ENCODE measurements at places on chromosomes 6 and 20.

- no peak for DNase-seq
These were observed 415.6 kb upstream of the BTBD3 start for GRCh38 chr20:11502061-11502460.

- DNase-seq: no peak
These were observed 32.7 kb downstream of the CEBPB start for GRCh38 chr20:50223039-50224005.

DNA sequence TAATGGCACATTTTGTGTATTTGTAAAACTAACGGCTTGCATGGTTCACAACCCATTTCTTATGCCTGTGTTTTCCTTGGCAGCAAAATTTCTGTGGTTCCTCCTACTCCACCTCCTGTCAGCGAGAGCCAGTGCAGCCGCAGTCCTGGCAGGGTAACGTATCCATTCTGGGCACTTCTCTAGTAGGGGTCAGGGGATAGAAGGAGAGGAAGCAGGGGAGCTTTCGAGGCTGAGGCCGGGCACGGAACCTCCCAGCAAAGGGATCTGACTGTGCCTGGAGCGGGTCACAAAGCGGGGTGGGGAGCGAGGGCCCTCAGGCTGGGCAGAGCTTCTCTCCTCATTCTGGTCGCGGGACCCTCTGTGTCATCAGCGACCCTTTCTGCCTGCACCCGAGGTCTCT lies 58.4 kb downstream of the SYTL3 start:
- no peak for DNase-seq

DNA sequence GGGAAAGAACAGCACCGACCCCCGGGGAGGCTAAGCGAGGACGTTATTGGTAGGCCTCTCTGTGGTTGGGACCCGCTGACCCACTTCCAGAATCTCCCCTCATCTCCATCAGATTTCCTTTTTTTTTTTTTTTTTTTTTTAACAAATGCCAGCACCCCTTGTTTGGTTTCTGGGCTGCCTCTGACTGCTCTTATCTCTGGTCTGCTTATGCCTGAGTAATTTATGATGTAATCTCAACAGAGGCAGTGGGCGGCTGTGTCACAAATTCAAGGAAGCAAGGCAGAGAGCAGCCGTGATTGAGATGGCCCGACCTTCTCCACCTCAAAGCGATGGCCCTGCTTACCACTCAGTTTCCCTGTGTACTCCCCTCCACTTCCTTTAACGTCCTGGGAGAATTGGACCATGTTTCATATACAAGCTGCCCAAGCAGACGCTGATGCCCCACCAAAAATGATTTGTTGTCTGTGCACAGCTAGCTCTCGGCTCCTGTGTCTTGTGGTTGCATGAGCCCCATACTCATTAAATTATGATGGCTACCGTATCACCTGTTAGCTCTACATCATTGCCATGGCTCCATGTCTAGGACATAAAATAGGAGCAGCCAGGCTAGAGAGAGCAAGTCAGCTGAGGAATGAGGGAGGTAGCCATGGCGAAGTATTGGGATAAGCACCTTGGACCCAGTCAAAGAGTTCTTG lies 98.1 kb downstream of the ZNF217 start:
- no peak for DNase-seq

- peak; percentile 78 for DNase-seq
These were observed 447.0 kb downstream of the LMBRD1 start for GRCh38 chr6:69349771-69350170.

GRCh38 chr20:9978397-9979004 lies 56.3 kb upstream of the ANKEF1 start:
- peak; percentile 80 for DNase-seq

- no peak for DNase-seq
These were observed 41.3 kb downstream of the KIAA1755 start for GRCh38 chr20:38219006-38219950.

DNA sequence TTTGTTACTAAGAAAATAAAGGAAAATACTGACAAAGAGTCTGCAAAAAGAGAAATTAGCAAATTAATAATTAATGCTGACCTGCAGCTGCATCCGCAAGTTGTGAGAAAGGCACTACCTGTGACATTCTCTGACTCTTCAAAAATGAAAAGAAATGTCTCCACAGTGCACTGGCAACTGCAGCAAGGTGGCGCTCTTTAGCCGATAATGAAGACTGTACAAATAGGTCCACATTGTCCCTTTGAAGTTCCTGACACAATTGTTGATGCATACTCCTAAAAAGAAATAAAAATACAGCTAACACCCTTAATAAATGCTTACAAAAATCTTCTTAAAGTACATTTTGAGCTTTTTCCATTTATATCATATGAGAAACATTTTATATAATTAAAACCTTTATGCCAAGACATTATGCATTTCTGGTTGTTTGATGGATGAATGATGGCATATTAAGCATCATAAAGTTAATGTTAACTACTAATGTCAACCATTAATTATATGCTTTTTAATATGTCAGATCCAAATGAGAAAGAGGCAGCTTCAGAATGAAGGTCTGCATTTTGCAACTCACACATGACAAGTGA lies 96.5 kb downstream of the MMS22L start:
- peak; percentile 73 for DNase-seq

DNA sequence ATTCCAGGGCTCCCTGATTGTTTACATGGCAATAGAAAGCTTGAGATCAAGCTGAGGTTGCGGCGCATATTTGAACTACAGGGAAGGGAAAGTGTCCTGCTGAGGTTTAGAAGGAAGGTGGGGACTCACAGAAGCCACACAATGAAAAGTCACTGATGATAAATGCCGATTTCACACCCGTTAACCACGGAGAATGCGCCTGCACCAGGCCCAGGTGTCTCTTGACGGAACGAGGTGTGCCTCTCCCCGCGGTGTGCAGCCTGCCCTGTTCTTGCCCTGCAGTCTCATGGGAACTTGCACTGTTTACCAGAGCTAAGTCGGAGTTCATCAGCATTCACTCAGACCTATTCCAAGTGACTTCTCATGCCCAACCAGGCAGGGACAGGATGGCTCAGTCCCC lies 90.3 kb downstream of the LY86 start:
- no peak for DNase-seq

DNA sequence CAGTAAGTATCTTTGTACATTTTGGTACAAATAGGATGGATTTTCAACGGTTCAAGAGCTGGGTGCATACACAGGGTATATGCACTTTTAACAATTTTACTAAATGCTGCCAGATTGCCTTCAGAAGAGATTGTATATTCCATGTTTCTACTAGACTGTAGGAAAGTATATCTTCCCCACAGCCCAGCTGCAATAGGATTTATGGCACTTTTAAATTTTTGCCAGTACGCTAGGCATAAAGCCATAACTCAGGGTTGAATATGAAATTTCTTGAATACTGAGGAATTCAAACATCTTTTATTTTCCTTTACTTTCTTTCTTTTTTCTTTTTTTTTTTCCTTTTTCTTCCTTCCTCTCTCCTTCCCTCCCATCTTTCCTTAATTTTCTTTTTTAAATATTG lies 78.7 kb upstream of the SULF2 start:
- no peak for DNase-seq

- DNase-seq: no peak
These were observed 20.0 kb upstream of the PLN start for GRCh38 chr6:118528129-118528528.

DNA sequence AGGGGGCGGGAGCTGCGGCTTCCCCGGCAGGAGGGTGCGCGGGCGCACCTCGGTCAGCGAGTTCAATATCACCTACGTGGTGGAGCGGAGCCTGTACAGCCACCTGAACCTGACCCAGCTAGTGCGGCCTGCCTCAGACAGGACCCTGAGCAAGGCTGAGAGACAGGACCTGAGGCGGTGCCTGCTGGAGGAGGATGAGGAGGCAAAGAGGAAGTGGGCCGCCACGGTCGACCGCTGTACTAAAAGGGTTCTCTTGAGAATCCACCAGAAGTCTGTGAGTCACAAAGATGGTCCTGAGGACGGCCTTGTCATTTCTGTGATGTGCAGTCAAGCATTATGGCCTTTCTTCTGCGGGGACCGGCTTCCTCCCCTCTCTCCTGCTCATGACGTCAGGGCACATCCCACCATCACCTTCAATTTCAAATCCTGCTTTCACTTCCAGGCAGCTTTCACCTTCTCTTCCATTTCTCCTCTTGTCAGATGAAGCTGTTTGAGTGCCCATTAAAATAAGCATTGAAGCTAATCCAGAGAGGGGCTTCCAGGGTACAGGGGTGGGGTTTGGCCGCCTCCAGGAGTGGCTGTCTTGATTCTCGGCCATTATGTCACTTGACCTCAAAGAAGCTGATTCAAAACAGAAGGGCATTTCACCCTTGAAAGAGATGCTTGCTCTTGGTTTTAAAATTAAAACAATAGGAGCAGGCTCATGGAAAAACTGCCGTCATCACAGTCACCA lies 177.6 kb downstream of the SASH1 start:
- DNase-seq: no peak

DNA sequence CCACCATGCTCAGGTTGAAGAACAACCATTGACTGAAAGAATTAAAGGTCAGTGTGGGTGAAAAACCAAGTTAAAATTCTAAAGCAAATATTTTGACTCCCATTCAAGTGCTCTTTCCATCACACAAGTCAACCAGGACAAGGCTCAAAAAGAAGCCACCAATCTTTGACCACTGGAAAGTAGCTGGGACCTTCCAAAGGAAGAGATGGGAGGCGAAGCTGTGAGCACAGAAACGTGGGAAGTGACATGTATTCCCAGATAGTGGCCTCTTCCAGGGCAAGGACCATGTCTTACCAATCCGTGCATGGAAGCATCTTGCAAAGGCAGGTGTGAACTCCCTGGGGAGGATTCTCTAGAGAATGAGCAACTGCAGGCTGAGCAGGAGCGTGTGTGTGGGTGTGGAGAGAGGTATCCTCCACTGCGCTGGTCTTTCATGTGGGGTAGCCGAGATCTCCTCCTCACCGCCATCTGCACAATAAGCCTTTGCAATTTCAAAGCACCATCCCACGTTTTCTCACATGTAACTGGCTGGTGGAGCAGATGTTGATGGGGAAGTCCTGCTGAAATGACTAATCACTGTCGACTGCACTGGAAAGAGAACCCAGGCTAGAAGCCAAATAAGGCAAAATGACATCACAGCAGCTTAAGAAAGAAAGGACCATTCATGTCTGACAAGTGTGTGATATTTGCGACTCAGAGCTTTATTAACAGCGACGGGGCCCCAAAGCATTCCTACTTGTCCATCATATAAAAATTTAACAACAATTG lies 189.4 kb upstream of the RREB1 start:
- no peak for DNase-seq

- no peak for DNase-seq
These were observed 74.3 kb upstream of the SLCO4A1 start for GRCh38 chr20:62568045-62568389.

GRCh38 chr20:62921119-62921687 lies 5.1 kb downstream of the DIDO1 start:
- DNase-seq: no peak

GRCh38 chr6:19463925-19464324 lies 373.2 kb upstream of the ID4 start:
- no peak for DNase-seq

GRCh38 chr20:36523341-36523740 lies 18.0 kb upstream of the MYL9 start:
- no peak for DNase-seq

- no peak for DNase-seq
These were observed 217.3 kb downstream of the ARID1B start for GRCh38 chr6:156994215-156995076.

DNA sequence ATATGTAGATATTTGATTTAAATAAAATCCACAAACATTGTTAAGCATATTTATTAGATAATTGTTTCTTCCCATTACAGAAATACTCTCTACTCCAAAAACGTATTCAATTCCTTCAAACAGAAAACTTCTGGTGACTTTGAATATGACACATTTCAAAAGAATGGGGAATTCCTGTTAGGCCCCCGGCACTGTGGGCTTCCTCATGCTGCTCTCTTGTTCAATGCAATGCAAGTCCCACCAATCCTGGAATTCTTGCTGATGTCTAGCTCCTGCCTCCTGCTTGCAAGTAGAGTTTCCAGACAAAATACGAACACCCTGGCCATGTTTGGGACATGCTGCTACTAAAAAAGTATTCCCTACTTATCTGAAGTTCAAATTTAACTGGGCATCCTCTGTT lies 544.1 kb downstream of the QKI start:
- DNase-seq: no peak

- no peak for DNase-seq
These were observed 9.9 kb downstream of the GGT7 start for GRCh38 chr20:34862724-34863123.

DNA sequence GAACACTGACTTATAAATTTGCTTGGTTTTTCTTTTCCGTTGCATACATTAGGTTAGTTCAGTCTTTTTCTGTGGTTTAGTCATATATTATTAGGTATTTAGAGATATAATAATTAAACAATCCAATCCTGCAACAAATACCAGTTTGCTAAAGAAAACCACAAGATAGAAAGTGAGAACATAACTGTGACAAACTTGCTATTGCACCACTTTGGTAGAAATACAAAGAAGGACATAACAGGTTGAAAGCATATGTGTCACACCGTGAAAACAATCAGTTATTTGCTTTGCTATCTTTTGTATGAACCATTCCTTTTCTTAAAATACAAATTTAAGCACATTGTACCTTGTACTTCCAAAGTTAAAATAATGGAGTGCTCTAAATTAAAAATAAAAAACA lies 42.0 kb upstream of the KCNQ5 start:
- DNase-seq: no peak

GRCh38 chr6:31830886-31831335 lies 3.4 kb downstream of the HSPA1B start:
- peak; percentile 73 for DNase-seq

GRCh38 chr20:25063981-25064380 lies 6.0 kb upstream of the ACSS1 start:
- no peak for DNase-seq

- peak; percentile 96 for DNase-seq
These were observed 248.6 kb upstream of the QKI start for GRCh38 chr6:163165922-163166321.

GRCh38 chr6:36028877-36029324 lies 1.3 kb downstream of the MAPK14 start:
- DNase-seq: peak; percentile 40

DNA sequence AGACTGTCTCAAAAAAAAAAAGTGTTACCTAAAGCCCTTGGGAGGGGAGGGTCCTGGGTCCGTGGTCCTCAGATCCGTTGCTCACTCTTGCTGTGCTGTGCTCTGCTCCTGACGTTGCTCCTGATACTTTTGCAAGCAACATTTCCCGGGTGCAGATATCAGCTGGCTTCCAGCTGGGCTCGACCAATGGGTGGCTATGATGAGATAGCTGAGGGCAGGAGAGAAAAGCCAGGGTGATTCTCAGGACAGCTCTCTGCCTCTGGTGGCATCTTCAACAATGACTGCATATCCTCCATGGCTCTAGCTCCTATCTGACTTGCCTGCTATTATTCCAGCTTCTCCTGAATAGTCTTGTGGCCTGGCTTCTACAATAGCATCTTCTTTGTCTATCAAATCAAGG lies 134.5 kb downstream of the RPS12 start:
- DNase-seq: no peak

DNA sequence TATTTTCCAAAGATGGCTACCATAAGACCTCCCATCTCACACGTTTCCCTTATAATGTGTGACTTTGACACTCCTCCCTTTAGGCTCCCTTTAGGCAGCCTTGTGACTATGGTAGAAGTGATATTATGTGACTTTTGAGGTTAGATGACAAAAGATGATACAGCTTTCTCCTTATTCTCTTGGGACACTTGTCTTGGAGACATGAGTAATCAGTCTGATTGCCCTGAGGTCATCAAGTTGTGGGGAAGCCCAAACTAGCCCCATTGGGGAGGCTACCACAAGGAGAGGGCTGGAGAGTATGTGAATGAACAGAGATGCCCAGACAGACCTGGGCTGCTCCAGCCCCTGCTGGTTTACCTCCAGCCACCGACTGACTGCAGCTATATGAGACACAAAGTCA lies 10.6 kb upstream of the DLK2 start:
- no peak for DNase-seq

- no peak for DNase-seq
These were observed 184.3 kb downstream of the DST start for GRCh38 chr6:56458324-56458884.
